Neural progenitor cell (in vitro differentiated cells): ENCODE measurements at places on chromosomes 6 and 20. TPM values are rescaled to one million over a fixed set of nuclear protein-coding genes. Genes with fewer than 3 reads are reported as not detected.

Gene GSTA2
- total RNA-seq = not detected in 2 replicates

Gene CLVS2
- total RNA-seq = 0.84 and 1.8 TPM in 2 replicates

Gene SLC22A7
- total RNA-seq = not detected in 2 replicates

Gene BCAS4
- total RNA-seq = 15.3 and 24.1 TPM in 2 replicates

Gene ERVFRD-1
- not detected in 2 replicates for total RNA-seq

Gene LAMA2
- total RNA-seq = 0.68 and 1.5 TPM in 2 replicates

Gene PBOV1
- not detected in 2 replicates for total RNA-seq
